ENCODE measurements at places on chromosomes 1 and 21.

DNA sequence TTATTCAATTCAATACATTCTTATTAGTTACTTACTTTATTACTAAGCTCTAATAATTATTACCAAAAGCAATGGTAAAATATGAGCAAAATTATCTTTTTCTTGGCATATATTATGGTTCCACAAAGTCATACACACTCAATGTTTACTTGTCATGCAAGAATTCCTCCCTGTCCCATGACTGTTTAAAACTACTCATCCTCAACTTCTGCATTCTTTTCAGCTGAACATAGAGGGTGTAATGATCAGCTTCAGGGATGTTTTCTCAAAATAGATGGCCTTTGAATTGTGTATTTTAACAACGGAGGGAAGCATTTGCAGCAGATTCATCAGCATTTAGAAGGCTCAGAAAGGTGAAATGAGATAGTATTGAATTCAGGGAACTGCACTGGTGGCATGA, 499.0 kb downstream of the RWDD3 start:
- no peak for DNase-seq

DNA sequence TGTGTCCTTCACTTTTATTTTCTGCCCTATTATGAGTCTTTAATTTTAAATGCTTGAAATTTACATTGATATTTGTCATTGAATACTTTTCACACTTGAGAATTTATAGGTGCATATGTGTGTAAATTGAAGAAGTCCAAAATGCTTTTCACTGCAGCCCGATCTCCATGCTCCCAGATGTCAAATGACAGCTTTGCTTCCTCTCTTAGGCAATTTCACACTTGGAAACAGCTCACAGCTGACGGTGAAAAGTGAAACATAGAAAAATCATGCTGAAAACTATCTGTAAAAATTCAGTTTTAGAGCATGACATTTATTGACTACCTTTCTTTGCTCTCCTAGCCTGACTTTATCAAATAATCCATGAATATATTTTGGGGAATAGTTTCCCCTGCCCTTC, 196.0 kb downstream of the RPS6KC1 start:
- no peak for DNase-seq

DNA sequence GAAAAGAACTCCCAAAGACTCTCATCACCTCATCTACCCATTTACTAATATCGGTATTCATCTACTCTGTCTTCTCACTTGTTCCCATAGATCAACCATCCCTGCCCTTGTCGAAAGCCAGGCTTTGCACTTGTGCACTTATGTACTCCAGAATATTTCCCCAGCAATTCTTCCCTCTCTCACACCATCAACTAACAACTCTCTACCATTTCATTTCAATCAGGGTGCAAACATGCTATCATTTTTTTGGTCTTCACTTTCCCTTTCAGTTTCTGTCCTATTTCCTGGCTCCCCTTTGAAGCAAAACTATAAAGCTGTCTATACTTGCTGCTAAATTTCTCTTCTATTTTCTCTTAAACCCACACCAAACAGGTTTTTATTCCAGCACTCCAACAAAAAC, 6.7 kb downstream of the C1orf105 start:
- DNase-seq: no peak

GRCh38 chr1:42730002-42730401, 10.0 kb downstream of the CLDN19 start:
- no peak for DNase-seq

DNA sequence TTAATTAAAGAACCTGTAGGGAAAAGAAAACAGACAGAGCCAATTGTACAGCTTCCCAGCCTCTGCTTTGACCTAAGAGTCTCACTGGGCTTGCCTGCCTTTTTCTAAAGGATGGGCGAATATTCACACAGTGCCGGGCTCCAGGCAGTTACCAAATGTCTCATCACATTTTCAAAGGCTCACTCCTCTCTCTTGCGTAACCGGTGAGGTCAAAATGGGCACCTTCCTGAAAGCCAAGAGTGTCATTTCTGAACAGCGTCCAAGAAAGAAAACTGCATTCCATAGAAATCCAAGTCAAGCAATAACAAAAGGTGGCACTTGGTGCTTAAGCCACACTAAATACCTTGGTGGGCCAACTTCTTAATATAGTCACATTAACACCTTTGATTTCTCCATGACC, 710 bp upstream of the PALMD start:
- peak; percentile 29 for DNase-seq

All from fibroblast of gingiva (primary cell).